ENCODE measurements at places on chromosomes 7 and 10. TPM values are rescaled to one million over a fixed set of nuclear protein-coding genes. Genes with fewer than 3 reads are reported as not detected.
A peak's percentile ranks its signal among the peaks of the same experiment; 100 is the strongest.

Gene CCL24
- total RNA-seq: not detected

Gene BAMBI
- 12.9 TPM for total RNA-seq

Gene FAM237B
- not detected for total RNA-seq

Gene BMPER
- total RNA-seq: 7.1 TPM

Gene TMEM168
- 18.7 TPM for total RNA-seq

Gene CARD11
- 0.86 TPM for total RNA-seq

GRCh38 chr10:100382553-100382952 lies 35.5 kb downstream of the SCD start:
- DNase-seq: no peak

GRCh38 chr10:4648999-4649398 lies 177.0 kb upstream of the AKR1E2 start:
- no peak for DNase-seq

DNA sequence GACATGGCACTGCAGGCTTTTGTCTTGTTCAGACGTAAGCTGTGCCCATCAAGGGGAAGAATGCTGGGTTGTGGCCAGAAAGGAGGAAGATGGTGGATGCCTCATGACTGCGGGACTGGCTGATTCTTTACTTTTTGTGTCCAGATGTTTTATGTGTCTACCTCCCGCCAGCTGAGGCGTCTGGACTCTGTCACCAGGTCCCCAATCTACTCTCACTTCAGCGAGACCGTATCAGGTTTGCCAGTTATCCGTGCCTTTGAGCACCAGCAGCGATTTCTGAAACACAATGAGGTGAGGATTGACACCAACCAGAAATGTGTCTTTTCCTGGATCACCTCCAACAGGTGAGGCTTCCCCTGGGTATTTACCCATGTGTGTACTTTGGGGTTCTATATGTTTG lies 53.5 kb downstream of the ABCC2 start:
- DNase-seq: no peak

GRCh38 chr7:24764011-24764410 lies 6.7 kb upstream of the GSDME start:
- no peak for DNase-seq

DNA sequence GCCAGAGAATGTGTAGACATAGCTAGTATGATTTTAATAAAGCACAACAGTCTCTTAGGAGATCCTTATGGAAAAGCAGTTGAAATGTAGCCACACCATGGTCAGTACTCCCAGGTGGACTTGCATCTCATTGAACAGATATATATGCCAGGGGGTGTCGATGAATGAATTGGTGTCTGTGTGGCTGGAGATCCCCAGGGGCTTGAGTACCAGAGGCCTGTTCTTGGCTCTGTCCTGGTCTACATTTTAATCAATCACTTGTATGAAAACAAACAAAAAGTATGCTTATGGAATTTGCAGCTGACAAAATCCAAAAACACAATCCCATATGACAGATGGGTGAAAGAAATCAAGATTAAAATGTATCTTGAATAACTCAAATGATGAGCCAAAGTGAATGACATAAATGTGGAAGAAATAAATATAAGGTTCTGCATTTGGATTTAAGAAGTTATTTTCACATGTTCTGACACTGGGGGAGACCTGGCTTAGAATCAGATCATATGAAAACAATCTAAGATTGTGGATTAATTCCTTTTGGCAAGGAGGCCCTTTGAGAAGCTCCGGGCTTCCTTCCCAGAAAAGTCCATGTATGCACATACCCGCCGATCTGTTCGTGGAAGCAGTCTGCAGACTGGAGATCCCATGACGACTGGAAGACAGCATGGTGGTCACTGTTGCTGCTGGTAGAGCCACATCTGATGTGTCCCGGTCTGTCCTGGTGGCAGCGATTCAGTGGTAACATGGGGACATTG lies 15.6 kb downstream of the CLEC2L start:
- DNase-seq: no peak

DNA sequence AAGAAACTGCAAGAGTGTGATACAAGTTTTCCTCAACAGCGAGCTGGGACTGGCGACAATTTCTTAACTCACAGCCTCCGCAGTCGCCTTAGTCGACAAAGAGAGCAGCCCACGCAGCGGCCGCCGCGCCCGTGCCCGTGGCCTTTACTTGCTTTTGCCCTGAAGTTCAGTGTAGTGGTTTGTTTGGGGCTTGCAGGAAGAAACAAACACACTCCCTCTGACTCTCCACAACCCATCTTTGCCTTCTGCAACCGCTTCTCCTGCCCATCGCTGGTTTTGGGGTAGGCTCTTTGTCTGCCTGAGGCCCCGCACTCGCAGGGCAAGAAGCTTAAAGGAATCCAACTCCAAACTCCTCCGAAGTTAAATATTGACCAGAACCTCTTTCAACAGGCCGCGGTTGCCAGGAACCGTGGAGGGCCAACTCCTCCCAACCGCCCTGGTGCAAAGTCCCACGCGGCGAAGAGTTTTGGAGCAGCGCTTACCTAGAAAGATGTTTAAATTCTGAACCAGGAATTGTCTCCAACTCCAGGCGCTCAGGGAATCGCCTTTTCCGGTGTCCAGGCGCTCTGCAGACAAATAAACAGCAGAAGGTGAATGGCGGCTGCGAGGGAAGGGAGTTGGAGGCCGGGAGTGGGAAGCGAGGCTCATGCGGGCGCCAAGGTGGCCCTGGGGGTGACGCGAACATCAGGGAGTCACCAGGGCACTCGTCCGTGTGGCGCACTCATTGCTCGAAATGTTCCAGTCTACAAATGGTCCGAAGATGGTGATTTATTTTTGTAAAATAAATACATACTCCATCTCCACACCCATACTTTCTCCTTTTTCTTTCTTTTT lies 8.3 kb downstream of the HOXA4 start:
- DNase-seq: peak; percentile 76

- DNase-seq: no peak
These were observed 2.1 kb upstream of the JMJD1C start for GRCh38 chr10:63467841-63468240.

DNA sequence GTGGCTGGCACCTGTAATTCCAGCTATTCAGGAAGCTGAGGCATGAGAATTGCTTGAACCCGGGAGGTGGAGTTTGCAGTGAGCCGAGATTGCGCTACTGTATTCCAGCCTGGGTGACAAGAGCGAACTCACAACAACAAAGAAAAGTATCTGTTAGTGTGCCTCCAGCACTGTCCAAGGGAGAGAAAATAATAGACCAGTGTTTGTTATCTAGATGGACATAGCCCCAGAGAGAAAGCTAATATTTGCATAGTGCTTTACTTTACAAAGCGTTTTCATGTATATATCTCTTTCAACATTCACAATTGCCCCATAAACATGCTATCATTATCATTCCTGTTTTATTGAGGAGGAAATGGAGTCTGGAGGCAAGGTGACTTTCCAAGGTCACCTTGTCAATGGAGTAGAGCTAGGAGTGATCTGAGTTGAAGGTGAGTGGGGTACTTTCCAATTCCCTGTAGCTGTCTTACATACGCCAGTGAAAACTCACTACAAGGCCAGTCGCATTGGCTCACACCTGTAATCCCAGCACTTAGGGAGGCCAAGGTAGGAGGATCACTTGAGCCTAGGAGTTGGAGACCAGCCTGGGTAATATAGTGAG lies 49.7 kb upstream of the KIF5B start:
- no peak for DNase-seq

DNA sequence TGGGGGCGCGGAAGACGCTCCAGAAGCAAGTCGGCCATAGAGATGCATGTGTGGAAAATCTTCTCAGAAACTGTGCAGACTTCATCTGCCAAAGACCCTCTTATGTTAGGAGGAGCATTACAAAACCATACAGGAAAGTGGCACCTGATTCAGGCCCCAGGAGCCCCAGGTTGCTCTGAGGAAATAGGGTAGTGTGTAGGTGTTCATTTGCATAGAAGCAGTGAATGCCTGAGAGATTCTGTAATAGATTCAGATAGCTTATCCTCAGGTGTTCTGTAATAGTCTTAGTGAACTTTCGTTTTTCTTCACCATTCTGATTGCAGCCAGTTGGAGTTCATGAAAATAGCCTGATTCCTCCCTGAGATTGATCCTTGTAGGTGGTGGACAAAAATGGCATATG lies 106.4 kb upstream of the GJD4 start:
- DNase-seq: no peak

DNA sequence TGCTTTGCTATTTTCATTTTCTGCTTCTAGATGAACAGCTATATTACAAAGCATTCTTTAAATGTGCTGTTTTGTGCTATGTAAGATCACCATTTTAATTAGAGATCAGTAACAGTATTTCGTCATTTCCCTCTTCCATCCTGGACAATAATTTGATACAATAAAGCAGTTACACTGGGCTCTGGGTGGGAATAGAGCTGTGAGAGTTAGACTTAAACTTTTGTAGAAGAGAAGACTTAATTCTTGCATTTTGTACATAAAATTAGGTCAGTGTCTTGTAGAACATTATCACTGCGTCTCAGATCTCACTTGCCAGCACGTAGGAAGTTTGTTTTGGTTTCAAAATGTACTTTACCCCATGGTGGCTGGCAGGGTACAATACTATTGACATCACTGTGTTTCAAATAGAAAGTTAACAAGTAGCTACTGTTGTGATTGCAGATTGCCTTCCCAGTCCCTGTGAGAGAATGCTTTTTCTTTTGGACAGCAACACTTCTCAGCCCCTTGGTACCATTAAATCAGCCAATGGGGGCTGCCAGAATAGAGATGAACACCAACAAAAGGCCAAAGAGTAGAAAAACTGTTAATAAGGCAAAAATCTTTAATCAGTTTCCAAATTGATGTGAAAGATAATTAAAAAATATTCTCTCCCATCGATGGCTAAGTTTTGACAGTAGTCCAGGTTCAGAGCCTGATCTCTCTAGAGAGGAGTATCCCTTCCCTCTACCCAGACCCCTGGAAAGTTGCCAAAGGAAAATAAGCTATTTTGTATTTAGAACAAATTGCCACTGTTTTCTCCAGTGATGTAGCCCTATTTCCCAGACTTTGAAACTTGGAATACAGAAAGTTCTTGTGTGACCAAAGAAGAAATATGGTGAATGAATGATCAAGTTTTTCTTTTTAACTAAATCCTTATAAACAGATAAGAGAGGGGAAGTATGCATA lies 35.1 kb downstream of the SMNDC1 start:
- DNase-seq: no peak

GRCh38 chr7:101890749-101891523 lies 73.5 kb downstream of the CUX1 start:
- no peak for DNase-seq

GRCh38 chr10:2030046-2030445 lies 292.7 kb upstream of the ADARB2 start:
- DNase-seq: no peak

- DNase-seq: no peak
These were observed 16.5 kb upstream of the UBE2D1 start for GRCh38 chr10:58318346-58318745.

DNA sequence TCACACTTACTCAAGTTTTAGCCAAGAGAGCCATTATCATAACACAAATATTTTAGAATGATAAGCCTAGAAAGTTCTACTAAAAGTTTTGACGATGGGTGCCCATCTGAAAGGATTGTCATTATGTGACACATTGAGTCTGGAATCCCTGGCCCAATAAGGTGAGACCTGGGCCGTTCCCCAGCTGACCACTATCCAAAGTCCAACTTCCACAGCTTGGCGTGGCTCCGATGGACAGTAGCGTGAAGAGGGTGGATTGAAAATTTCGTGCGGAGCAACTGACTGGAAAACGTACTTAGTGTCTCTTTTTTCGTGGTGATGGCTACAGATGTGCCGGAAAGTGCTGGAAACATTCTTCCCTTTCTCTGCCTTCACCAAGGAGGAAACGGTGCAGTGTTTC lies 439.0 kb upstream of the ZMIZ1 start:
- no peak for DNase-seq

GRCh38 chr7:133750287-133750686 lies 376.9 kb upstream of the LRGUK start:
- DNase-seq: no peak

DNA sequence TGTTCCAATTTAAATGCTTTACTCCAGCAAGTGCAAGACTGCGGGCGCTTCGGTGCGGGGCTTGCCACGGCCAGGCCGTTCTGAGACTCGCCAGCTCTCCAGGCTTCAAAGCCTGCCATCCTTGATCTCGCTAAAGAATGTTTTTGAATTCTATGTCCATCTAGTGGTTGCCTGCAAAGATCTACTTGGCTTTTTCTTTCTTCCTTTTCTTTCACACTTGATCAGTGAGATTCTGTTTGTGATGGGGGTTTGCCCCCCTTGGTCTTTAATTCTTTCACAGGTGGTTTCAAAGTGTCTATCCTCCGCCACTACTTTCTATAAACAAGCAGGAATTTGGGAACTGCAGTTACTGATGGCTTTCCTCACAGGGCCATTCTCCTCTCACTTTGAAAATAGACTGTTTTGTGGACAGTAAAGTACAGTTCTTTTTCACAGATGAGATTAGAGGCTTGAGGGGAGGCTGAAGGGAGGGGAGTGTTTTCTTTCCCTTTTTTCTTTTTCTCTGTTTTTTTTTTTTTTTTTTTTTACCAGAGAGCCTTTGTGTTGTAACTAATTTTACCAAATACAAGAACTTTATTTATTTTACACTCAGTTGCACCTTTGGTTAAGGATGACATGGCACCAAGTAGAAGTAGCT lies 15.2 kb upstream of the FBXW4 start:
- no peak for DNase-seq

GRCh38 chr10:43402880-43403452 lies 6.0 kb downstream of the HNRNPF start:
- DNase-seq: no peak

GRCh38 chr10:109411917-109412316 lies 511.4 kb downstream of the XPNPEP1 start:
- DNase-seq: no peak

DNA sequence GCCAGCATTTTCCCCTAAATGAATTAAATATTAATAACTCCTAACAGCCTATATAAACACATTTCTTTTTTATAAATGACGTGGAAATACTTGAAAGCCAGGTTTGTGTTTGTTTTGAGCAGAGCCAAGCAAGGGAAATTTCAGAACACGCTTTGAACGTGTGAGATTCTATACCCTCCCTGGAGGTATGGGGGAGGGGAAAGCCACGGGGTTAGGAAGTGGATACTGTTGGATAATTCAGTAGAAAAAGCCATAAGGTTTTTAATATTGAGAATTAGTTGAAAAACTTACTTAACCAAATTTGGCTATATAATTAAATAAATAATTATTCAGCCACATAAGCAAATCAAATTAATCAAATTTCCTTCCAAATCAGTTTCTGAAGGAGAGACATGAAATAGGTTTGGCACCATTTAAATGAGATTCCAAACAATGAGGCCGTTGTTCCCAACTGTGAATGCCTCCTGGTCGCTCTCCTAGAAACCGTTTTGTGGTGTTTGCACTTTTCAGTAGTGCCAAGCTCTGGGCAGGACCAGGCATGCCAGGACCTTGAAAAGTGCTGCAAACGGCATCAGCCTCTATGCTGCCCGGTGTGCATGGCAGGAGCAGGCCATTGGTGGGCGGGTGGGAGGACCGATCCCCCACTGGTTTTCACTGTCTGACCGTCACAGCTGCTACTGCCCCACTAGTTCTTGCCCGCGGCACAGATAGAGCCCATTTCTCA lies 88.1 kb downstream of the SEPTIN14 start:
- DNase-seq: no peak

GRCh38 chr7:159145490-159145855 lies 806 bp upstream of the VIPR2 start:
- peak; percentile 75 for DNase-seq

Measured in posterior vena cava (tissue), 2 donors.